ENCODE measurements at places on chromosomes 2 and 18.

DNA sequence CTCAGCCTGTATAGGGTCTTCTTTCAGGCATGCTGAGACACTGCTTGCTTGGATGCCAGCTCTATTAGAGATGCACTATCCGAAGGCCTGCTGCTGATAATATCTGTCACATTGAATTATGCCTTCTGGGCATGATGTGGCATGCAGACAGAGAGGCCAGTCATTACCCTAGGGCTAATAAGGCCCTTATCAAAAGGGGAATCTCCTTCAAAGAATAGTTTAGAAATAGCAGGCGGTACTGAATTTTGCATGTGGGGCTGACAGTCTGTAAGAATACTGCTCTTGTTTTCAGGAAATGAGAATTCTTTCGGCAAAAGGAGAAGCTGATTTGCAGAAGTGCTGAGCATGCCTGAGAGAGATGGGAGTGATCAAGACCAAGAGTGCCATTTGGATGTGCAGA lies 13.1 kb upstream of the LHCGR start:
- DNase-seq, result no peak

GRCh38 chr2:221350616-221351015 lies 221.5 kb downstream of the EPHA4 start:
- no peak for DNase-seq

DNA sequence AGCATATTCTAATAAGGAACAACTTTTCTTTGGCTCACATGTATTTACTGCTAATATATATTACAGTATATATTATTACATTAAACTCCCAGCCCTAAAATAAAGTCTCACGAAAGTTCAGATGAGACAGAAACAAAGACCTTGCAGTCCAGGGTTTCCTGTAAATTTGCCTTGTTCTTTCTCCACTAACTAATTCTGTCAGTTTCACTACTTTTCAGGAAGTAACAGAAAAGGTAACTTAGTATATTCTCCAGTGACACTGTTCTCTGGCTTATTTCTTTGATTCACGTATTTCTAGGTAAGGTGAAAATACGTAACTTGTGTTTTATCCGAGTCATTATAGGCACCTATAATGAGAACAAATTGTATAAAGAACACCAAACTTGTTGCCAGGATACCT lies 35.2 kb downstream of the HDLBP start:
- no peak for DNase-seq

DNA sequence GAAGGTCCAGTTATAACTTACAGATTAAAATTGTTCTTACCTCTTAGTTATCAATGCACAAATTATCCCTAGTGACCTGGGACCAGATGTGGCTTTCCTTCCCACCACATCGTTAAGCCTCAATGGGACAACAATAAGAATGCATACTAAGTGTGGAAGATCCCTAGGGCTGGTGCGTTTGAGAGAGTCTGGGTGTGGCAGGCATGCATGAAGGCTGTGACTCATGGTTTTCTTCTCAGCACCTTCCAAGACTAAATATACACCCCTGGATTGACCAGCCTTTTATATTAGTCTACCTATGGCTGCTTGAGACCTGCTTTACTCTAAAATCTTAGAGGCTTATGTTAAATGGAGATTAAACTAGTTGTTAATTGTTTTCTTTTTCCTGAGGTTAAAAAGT lies 261.7 kb upstream of the SLC14A2 start:
- DNase-seq, result no peak

DNA sequence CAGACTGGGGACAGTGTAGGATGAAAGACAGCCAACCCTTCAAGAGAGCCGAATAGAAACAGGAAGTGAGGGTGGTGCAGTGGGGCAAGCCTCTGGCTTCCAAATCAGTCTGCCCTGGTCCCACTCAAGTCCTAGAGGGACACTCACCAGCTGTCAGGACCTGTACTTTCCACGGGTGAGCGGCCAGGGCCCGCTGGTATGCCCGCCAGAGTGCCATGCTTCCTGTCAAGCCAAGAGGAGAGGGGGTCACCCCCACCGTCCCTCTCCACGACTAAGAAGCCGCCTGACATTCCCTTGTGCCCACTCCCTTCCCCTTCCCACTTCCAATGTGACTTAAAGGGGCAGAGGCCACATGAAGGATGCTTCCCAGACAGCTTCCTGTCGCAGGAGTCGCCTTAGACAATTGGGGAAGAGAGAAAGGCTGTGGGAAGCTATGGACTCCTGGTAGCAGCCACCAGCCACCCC lies 564 bp downstream of the MPV17 start:
- DNase-seq, result no peak

DNA sequence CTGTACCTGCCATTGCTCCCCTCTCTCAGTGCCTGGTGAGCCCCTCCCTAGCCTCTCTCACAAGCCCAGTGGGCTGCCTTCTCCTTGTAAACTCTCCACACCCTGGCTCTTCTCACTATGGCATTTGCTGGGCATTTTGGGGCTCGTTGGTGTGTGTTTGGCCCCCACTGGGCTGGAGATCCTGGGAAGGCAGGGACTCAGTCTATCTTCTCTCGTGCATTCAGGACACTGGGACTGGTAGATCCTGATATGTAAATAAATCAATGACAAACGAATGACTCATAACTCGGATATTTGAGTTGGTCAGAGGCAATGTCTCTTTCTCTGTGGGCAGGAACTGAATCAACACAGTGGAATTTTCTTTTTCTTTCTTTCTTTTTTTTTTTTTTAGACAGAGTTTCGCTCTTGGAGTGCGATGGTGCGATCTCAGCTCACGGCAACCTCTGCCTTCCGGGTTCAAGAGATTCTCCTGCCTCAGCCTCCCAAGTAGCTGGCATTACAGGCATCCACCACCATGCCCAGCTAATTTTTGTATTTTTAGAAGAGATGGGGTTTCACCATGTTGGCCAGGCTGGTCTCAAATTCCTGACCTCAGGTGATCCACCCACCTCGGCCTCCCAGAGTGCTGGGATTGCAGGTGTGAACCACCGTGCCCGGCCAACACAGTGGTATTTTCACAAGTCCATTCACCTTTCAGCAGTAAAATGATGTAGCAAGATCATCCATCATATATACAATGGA lies 144.6 kb upstream of the SPRED2 start:
- no peak for DNase-seq

DNA sequence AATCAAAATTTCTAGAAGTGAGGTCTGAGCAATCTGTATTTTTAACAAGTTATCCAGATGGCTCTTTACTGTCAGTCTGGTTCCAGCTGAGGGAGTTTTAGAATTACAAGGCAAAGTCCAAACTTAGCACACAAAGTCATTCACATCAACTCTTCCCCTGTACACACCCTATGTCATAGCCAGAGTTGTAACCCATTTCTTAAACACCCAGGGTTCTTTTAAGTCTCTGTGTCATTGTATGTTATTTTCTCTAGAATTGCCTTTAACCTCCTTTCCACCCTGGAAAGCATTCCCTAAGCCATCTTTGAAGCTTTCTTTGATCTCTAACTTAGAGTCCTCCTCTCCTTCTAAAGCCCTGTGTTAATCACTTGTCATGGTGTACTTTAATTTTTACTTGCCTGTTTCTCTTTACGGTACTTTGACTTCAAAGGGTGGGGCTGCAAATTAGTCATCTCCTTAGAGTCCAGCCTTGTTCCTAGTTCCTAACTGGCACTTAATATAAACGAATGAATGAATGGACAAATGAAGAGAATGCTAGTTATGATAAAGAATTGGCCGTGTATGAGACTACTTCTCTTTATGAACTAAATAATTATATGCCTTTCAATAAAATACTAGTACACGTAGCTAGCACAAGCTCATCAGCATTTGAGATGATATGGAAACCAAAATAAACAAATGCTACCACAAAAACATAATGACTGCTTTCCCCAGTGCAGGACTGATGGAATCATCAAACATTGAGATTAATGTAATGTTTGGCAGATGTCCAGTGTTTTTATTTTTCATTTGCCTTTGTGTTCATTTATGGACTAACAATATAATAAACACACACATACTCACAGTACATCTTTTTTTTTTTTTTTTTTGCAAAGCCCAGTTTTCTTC lies 11.9 kb upstream of the ACTR3 start:
- DNase-seq, result no peak

DNA sequence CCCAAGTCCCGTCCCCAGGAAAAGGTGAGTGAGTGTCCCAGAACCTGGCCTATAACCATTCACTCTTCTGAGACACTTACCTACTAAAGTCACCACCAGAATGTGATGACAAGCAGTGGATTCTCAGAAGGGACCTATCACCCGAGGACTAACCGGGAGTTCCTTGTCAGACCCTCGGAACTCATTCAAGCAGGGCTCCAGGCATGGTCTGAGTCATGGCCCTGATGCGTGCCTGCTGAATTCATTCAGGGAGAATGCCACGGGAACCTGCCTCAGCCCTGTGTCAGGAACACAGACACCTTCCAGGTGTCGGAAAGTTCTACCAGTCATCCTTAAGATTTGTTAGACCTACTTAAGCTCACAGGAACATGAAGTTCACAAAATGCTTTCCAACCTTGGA lies 29.8 kb downstream of the ALPK2 start:
- DNase-seq, result no peak

- no peak for DNase-seq
These were observed 6.5 kb downstream of the DIPK1C start for GRCh38 chr18:74450626-74451025.

- DNase-seq, result no peak
These were observed 73.0 kb downstream of the ARL4C start for GRCh38 chr2:234423884-234424283.

DNA sequence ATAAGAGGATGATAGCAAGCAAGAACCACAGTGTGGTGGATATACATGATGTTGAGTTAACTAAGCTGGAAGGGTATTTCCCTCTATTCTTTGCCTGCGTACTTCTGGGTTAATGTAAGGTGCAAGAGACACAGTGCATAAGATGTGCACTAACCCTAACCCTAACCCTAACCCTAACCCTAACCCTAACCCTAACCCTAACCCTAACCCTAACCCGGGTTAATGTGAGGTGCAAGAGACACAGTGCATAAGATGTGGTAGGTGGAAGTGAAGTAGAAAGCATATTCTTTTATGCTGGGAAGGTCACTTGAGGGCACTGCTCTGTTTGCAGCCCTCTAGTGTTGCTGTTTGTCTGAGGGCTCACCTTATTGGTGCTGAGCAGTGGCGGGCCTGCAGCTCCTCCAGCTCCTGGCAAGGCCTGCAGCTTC lies 181.5 kb upstream of the ITGA4 start:
- DNase-seq, result no peak

GRCh38 chr18:77131100-77131651 lies 1.4 kb downstream of the MBP start:
- DNase-seq, result no peak

- DNase-seq, result no peak
These were observed 638 bp downstream of the RPS7 start for GRCh38 chr2:3575534-3576262.

- DNase-seq, result no peak
These were observed 105.5 kb downstream of the IRS1 start for GRCh38 chr2:226694149-226694548.

- DNase-seq, result no peak
These were observed 192.4 kb downstream of the RDH14 start for GRCh38 chr2:18368008-18368407.

DNA sequence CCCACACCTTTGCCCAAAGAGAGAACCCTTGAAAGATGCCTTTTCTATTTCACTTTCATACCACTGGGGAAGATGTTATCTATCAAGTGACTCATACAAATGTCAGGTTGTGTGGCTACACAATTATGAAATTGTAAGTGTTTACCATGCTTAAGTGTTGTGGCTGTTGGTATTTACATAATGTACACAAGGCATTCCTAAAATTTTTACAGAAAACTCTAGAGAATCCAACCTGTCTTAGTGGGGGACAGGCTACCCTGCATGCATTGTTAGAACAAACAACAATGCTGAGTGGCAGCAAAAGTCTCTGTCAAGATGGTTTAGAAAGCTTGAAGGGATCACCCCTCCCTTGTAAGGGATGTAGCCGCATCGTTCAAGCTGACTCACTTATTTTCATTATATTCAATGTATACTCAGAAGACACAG lies 5.5 kb upstream of the MGAT4A start:
- no peak for DNase-seq

DNA sequence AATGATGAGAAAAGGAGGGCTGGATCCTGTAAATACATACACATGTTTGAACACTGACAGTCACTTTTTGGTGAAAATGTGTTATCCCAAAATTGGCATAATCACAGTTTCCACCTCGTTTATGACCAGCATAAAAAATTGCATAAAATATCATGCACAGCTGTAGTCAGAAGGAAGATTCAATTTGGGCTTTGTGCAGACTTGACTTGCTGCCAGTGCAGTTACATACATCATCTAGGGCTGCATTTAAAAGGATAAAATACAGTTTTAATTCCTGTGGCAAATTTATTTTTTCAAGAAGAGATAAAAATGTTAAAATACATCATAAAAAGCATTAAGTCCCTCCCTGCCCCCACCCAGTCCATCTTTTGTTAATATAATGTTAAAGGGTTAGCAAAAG lies 103.8 kb downstream of the VWC2L start:
- no peak for DNase-seq

DNA sequence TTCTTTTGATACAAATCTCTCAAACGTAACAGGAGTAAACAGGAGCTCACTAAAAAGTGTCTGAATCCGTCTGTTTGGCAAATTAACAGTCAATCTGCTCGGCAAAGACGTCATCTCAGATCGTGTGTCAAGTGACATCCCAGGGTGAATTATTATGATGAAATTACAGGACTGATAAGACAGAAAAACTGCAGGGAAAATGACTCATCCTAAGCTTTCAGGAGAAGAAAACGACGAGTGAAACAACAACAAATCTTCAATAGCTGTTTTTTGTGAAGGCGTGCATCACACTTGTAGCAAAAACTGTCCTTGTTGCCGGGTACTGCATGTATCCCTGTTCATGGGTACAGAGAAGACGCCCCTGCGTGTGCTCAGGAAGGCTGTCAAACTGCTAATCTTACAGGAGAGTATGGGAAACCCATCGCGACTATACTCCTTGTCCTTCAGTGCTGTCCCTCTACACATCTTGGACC lies 24.9 kb downstream of the EPB41L3 start:
- DNase-seq, result no peak

GRCh38 chr18:5288517-5288935 lies 7.0 kb downstream of the ZBTB14 start:
- no peak for DNase-seq

DNA sequence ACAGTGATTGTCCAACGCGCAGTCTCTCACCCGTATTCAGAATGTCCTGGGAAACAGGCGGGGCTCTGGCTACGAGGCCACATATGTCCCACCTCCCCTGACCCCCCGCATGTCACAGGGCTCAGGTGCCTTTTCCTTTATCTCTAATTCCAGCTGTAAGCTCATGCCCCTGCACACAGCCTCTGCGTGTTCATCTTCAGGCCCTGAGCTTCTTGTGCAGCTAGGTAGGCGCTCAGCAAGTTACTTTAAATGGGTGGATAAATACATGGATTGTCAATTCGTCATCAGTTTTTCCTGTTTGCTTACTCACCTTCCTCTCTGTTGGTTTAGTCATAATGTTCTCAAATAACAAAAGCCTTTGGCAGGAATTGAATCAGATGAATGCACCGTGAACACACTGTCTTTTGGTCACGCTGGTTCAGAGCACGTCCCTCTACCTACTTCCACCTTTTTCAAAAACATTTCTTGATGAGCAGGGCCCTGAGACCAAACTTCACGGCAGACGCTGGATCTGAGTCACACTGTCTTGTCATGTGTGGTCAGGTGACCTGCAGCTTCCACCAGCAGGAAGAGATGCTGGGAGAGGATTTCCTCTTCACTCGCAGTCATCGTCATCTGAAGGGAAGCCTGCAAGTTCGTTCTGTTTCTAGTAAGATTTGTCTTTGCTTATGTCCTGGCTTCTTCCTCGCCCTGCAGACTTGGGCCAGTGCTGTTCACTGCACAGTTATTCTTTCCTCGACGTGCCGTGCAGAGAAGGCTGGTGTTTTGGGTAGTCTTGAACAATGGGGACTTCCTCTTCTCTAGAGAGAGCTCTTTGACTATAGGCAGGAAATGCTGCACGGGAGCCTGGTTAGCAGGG lies 138.1 kb downstream of the PTGR3 start:
- DNase-seq, result peak; percentile 40

GRCh38 chr2:204226305-204226880 lies 289.8 kb downstream of the ICOS start:
- DNase-seq, result no peak

Data from stimulated activated CD8-positive, alpha-beta memory T cell treated with anti-CD3 and anti-CD28 coated beads, Interleukin-15, amount 100 ng/mL, for 48 hours (primary cell).